Skin of body (tissue), 3 donors: ENCODE measurements at places on chromosomes 5 and 9.

DNA sequence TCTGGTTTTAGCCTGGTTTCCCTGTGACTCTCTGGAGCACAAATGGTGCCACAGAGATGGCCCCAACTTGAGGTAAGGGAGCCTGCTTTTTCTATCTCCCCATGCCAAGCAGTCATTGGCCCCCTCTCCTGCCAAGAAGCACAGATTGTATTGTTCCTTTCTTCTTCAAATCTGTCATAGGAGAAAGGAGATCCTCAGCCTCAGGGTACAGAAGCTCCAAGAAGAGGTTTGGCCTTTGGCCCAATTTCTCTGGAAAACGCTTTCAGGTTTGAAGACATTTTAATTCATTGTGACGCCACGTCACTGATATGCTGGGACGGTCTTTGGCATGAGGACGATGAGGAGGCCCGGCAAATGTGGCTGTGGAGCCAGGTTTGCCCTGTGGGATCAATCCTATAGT is 29.2 kb upstream of the PANK3 start:
- no peak for DNase-seq

GRCh38 chr5:25255128-25255527 is 610.4 kb upstream of the CDH10 start:
- DNase-seq: no peak

DNA sequence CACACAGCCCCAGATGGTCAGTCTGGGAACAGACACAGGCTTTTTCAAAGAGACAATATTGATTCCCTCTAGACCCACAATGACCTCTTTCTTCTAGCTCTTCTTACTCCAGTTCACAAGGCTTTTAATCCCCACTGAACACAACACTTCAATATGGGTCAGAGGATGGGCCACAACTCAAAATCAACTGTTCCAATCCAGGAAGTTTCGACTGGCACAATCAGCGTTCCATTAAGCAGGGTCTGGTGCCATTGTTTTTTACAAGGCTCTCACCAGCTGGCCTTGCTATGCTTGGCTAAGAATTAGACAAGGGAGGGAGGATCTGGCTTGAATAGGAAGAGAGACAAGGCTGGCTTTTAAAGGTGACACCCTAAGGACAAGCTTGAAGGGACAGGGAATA is 199.4 kb upstream of the SLC24A2 start:
- no peak for DNase-seq

- DNase-seq: no peak
Measured at GRCh38 chr5:116733991-116734975, 159.7 kb upstream of the SEMA6A start.

- DNase-seq: no peak
Measured at GRCh38 chr5:158559643-158560042, 540.1 kb downstream of the EBF1 start.

- no peak for DNase-seq
Measured at GRCh38 chr5:10678244-10678643, 82.8 kb downstream of the DAP start.

- DNase-seq: no peak
Measured at GRCh38 chr9:110532908-110533665, 46.5 kb downstream of the SVEP1 start.

GRCh38 chr9:99824378-99825171 is 2.9 kb downstream of the NR4A3 start:
- no peak for DNase-seq

DNA sequence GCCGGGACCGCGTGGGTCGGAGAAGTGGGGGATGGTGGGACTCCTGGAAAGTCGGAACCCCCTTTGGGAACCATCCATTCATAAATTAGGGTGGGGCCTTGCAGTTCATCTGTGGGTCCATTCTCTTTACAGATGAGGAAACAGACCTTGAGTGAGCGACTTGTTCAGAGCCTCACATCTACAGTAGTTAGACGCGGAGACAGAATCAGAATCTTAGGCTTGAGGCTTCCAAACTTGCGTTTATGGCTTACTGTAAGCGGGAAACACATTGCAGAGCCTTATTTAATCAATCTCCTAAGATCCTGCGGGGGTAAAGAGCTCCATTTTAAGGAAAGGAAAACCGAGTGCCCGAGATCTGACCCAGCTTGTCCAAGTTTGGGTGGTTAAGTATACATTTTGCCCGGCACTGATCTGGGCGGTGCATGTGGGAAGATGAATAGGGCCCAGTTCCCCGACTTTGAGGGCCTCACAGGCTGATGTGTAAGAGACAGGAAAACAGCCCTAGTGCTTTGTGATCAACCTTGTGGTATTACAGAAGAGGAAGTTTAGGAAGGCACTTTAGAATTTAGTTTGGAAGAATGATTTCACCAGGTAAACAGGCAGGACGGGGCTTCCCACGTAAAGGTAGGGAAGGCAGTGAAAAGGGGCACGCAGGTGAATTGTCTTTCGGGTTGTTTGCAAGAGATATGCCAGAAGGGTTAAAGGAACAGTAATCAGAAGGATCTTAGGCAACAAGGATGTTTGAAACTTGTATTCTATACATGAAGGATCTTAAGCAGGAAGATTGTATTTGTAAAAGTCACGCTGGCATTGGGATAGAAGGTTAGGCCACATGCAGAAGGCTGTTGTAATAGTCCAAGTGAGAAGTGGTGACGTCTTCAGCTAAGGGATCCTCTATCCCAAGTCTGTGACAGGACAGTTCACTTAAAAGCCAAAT is 744 bp downstream of the TARS1 start:
- peak; percentile 77 for DNase-seq

GRCh38 chr9:132798817-132799790 is 79.0 kb downstream of the AK8 start:
- no peak for DNase-seq

DNA sequence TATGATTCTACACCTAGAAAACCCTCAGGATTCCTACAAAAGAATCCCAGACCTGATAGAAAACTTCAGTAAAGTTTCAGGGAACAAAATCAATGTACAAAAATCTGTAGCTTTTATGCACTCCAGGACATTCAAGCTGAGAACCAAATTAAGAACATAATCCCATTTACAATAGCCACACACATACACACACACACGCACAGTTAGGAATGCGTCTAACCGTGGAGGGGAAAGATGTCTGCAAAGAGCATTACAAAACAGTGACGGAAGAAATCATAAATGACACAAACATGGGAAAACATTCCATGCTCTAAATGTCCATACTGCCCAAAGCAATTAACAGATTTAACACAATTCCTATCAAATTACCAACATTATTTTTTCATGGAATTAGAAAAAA is 51.4 kb upstream of the CAST start:
- DNase-seq: no peak

DNA sequence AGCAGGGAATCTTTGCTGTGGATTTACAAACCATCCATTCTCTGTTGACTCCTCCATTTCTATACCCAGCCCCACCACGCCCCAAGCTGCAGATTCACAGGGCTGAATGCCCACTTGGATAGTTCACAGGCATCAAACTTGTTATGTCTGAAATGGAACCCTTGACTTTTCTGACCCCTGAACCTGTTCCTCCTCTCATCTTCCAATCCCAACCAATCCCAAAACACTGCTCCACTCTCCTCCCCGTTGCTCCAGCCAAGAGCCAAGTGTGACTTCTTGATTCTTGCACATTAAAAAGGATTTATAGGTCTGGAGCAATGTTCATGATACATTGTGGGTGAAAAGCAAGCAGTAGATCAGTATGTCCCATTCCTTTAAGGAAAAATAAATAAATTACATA is 145.6 kb downstream of the DAB2IP start:
- DNase-seq: no peak

GRCh38 chr9:35771534-35771933 is 17.5 kb upstream of the MSMP start:
- DNase-seq: no peak

DNA sequence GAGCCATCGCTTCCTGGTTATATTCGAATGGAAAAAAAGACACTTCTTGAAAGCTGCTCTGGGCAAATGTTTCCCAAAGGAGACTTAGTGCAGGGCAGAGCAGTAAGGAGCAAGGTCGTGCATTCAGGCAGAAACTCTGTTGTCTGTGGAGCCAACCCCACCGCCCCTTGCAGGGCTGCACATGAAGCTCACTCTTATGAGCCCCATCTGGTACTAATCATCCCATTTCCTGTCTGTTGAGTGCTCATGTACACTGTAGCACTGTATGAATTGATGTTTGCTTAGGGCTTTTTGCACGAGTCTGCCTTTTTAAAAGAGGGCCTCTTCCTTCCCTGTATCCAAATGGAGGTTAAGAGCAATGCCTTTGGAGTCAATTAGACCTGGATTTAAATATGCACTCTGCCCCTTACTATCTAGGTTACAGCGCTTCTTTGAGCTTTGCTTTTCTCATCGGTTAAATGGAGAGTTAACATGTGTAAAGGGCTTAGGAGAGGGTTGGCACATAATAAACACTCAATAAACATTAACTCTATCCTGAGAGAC is 25.4 kb downstream of the HMHB1 start:
- peak; percentile 97 for DNase-seq

- no peak for DNase-seq
Measured at GRCh38 chr9:38697776-38698300, 22.1 kb downstream of the FAM240B start.

- DNase-seq: no peak
Measured at GRCh38 chr5:55481293-55481855, 53.4 kb downstream of the PLPP1 start.

DNA sequence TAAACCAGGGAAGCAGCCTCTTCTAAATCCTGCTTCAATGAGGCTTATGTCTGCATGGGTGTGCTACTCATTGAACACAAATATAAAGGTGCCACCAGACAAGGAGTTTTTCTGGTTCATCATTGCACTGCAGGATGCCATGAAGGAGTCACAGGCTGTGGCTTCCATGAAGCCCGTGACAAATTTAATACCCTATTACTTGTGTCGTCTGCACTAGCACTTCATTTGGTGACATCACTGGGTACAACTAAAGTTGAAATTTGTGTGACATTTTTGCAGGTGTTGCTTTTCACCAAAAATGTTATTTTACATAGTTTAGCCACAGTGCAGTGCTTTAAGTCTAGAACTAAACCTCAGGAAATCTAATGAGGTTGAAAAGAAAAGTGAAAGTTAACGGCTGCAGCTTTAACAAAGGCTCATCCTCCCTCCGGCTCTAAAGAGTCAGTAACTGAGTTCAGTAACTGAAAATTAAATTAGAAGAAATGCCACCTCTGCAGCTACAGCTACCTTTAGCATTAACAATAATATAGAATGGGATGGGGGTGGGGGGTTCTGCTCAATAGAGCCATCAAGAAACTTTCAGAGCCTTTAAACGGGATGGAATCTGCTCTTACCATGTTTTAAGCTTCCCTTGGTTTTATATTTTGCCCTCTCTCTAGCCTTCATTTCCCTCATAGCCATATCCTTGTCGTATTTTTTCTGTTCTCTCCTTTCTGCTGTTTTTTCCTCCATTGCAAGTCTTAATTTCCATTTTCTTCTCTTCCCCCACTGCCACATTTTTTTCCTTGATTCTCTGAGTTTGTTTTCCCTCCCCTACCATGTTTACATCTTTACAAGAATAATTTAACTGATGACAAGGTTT is 233.8 kb upstream of the TMEM161B start:
- no peak for DNase-seq

DNA sequence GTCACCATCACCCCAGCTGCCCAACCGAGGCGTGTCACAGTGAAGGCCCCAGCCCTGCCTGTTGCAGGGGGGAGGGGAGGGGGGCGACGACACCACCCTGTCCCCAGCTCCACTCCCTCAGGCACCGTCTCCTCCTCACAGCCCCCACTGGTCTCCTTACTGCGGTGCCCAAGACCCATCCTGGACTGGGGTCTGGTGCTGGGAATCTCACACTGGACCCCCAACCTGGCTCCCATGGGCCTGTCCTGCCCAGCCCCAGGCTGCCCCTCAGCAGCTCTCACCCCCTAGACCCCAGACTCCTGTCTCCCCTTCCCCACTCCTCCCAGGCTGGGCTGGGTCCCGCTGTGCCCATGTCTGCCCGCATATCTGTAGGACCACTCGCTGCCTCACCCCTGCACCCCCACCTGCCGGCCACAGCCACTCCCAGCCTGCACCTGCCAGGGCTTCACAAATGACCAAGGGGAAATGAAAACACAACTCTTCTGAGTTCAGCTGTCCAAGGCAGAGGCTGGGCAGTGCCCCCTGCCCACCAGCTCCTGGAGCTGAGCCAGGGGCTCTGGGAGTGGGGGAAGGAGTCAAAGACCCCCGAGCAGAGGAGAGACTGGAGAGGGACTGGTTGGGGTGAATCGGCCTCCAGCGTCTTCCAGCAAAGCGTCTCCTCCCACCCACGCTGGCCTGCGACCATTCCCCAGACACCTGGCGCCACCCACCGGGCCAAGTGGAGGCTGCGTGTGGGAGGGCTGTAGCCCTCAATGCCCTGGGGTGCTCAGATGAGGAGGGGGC is 32.6 kb upstream of the EGFL7 start:
- DNase-seq: peak; percentile 41

DNA sequence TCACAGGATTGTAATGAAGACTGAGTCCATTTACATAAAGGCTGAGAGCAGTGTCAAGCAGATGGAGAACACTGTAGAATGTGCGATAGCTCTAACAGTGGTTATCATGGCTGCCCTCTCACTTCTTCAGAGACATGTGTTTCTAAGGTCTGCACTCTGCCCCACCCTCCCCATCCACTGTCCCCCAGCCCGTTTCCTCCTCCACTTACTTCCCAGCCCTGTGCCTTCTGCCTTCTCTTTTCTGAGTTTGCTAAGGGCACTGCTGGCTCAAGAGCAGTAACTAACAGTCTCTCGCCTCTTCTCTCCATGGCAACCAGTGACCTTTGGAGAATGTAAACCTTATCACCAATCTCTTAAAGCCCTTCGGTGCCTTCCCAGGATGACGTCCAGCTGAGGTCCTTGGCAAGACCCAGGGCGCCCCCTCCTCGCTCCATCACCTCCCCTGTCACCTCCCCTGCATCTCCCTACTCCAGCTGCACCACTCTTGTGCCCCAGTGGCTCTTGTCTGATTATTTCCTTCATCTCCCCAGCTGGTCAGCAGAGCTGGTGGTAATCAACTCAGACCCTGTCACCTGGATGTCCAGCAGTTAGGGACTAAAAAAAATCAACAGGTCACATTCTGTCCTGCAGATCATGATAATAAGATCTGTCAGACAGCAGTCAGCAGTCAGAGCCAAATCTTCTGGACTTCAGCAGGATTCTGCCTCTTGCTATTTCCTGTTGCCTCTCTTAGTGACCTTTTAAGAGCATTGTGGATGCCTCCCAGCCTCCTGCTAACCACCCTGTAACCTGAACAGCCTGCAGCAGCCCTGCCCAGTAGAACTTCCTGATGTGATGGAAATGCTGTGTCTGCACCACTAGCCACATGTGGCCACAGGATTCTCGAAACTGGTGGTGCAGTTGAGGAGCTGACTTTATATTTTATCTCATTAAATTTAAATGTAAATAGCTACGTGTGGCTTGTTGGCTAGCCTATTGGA is 9.0 kb downstream of the FXN start:
- DNase-seq: no peak

DNA sequence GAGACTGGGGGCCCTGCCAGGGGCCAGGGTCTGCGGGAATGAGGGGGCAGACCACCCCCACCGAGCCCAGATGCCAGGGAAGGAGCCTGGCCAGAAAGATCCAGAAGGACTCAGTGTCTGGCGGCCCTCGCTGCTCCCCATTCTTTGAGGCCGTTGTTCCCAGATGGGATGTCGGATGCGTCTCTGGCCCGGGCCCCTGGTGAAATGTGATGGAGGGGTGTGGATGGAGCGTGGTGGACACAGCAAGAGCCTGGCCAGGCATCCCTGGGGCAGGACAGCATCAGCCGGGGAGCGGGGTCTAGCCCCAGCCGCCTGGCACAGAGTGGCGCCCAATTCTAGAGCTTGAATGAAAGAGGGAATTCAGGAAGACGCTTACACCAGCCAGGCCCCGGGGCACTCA is 46.2 kb upstream of the NKD2 start:
- no peak for DNase-seq
